Neural crest cell (in vitro differentiated cells): ENCODE measurements at places on chromosomes 7 and 10. TPM values are rescaled to one million over a fixed set of nuclear protein-coding genes. Genes with fewer than 3 reads are reported as not detected.

The GPR15LG gene
- not detected in 2 replicates for total RNA-seq

The BUD23 gene
- total RNA-seq, result 66.9 and 70.8 TPM in 2 replicates

The NUTM2E gene
- 1.6 and 2.0 TPM in 2 replicates for total RNA-seq

The TCF7L2 gene
- 34.8 and 39.7 TPM in 2 replicates for total RNA-seq

The GDF2 gene
- total RNA-seq, result not detected in 2 replicates

The MOGAT3 gene
- not detected in 2 replicates for total RNA-seq

The PPP1R17 gene
- total RNA-seq, result 1.2 and 1.4 TPM in 2 replicates

The CRHR2 gene
- 0.18 TPM in 1 of 2 replicates, not detected in the other for total RNA-seq

The SERPINE1 gene
- total RNA-seq, result 0.07 TPM in 1 of 2 replicates, not detected in the other

The FAM237B gene
- total RNA-seq, result not detected in 2 replicates

The ZCWPW1 gene
- total RNA-seq, result 1.8 and 2.0 TPM in 2 replicates

The CRPPA gene
- 4.0 and 4.8 TPM in 2 replicates for total RNA-seq

The CYP2E1 gene
- 0.48 and 0.49 TPM in 2 replicates for total RNA-seq

The SAP25 gene
- total RNA-seq, result 3.4 and 4.6 TPM in 2 replicates

The NME8 gene
- not detected in 2 replicates for total RNA-seq

The TET1 gene
- total RNA-seq, result 27.7 and 30.0 TPM in 2 replicates

The COBL gene
- 0.05 and 0.41 TPM in 2 replicates for total RNA-seq

The MACROH2A2 gene
- total RNA-seq, result 149 and 155 TPM in 2 replicates

The ZNF727 gene
- total RNA-seq, result not detected in 2 replicates

The ADAP1 gene
- 5.2 and 6.4 TPM in 2 replicates for total RNA-seq

The PNLIPRP2 gene
- total RNA-seq, result not detected in 2 replicates

The HOXA9 gene
- 9.0 and 10.0 TPM in 2 replicates for total RNA-seq

The METTL2B gene
- total RNA-seq, result 50.5 and 51.5 TPM in 2 replicates

The FGL2 gene
- not detected in 2 replicates for total RNA-seq

The EPO gene
- total RNA-seq, result 0.23 and 0.30 TPM in 2 replicates

The SLC26A4 gene
- total RNA-seq, result 0.12 and 0.52 TPM in 2 replicates

The SCART1 gene
- 1.4 and 1.6 TPM in 2 replicates for total RNA-seq

The GRM3 gene
- 2.9 and 3.4 TPM in 2 replicates for total RNA-seq

The STEAP1B gene
- 9.5 and 10.8 TPM in 2 replicates for total RNA-seq

The DPYSL4 gene
- total RNA-seq, result 145 and 155 TPM in 2 replicates

The CPVL gene
- total RNA-seq, result 31.3 and 32.9 TPM in 2 replicates

The AGMO gene
- total RNA-seq, result 0.51 and 1.0 TPM in 2 replicates

The ANKRD30A gene
- total RNA-seq, result not detected in 2 replicates

The TAS2R4 gene
- total RNA-seq, result 1.1 and 1.6 TPM in 2 replicates

The VTI1A gene
- 30.4 and 34.2 TPM in 2 replicates for total RNA-seq

The MYOF gene
- 3.9 and 4.0 TPM in 2 replicates for total RNA-seq

The STOX1 gene
- total RNA-seq, result 8.7 and 8.8 TPM in 2 replicates

The POM121 gene
- total RNA-seq, result 68.8 and 74.3 TPM in 2 replicates

The CRTAC1 gene
- 0.82 and 1.1 TPM in 2 replicates for total RNA-seq

The BLNK gene
- not detected in 2 replicates for total RNA-seq

The SPAG6 gene
- 1.5 and 1.6 TPM in 2 replicates for total RNA-seq

The AGFG2 gene
- total RNA-seq, result 11.6 and 13.3 TPM in 2 replicates

The LIPJ gene
- not detected in 2 replicates for total RNA-seq

The AMPH gene
- total RNA-seq, result 32.4 and 33.7 TPM in 2 replicates

The GPNMB gene
- total RNA-seq, result not detected in 2 replicates

The MSMB gene
- not detected in 2 replicates for total RNA-seq

The SAMD9L gene
- total RNA-seq, result not detected in 2 replicates

The ELN gene
- 0.41 and 1.0 TPM in 2 replicates for total RNA-seq

The HOXA3 gene
- total RNA-seq, result 10.6 and 11.3 TPM in 2 replicates

The CYP3A4 gene
- not detected in 2 replicates for total RNA-seq

The GRID2IP gene
- total RNA-seq, result 0.54 and 0.61 TPM in 2 replicates

The ADD3 gene
- total RNA-seq, result 50.2 and 56.6 TPM in 2 replicates
